ENCODE measurements at places on chromosomes 6 and 20.

- no peak for DNase-seq
These were observed 40.8 kb upstream of the BMP5 start for GRCh38 chr6:55916188-55916587.

- DNase-seq = no peak
These were observed 25.7 kb downstream of the PRPH2 start for GRCh38 chr6:42696526-42697267.

DNA sequence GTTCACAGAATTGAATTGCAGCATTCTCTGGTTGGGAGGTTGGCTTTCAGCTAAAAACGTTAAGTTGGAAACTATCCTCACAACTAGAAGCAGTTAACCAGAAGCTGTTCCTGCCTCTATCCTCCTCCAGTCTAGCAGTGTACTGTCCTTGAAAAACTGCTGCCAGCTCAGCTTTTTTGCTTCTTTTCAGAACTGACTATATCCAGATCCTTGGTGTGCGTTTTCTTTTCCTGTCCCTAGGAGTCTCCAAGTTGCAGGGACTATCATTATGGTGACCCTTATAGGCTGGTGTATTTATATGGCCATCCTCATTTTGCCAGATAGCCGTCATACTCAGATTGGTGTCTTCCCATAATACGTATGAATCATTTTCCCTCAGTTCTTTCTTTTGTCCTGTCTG is 5.5 kb downstream of the ITCH start:
- DNase-seq = no peak

DNA sequence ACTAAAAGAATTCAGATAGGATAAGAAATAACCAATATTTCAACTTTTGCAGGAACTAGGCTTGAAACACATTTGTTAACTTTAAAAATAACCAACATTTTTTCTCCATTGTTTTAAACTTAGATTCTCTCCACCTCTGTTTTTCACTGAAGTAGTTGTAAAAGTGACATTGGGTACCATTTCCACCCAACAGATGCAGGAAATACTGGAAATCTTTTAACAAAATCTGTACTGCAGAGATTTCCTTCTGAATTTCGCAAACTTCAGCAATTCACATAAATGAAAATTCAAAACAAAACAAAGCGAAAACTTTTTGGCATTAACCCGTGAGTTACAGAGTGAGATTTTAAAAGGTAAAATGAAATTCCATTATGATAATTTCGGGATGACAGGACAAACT is 731.7 kb downstream of the RFPL4B start:
- no peak for DNase-seq

- DNase-seq = no peak
These were observed 4.8 kb downstream of the CST5 start for GRCh38 chr20:23874747-23875146.

GRCh38 chr20:11429889-11430519 is 487.7 kb upstream of the BTBD3 start:
- DNase-seq = no peak

DNA sequence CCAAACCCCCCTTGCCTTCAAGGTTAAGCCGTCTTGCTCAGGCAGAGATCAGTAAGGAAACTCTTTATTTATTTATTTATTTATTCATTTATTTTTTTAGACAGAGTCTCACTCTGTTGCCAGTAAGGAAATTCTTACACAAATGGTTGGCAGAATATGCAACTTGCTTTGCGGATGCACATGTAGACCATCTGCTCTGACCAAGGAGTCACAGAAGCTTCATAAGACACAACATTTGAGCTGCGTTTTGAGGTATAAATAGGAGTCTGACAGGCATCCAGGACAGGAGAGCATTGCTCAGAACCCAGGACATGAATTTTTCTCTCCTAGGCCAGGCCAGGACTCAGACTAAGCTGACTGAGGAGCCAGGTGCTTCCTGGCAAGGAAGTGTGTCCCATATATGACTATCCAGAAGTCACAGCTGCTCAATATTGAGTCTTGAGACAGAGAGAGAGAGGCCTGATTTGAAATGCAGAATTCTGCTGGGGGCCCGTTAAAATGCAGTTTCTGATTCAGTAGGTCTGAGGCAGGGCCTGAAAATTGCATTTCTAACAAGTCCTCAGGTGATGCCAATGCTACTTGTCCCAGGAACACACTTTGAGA is 43.9 kb downstream of the HLA-A start:
- DNase-seq = no peak

DNA sequence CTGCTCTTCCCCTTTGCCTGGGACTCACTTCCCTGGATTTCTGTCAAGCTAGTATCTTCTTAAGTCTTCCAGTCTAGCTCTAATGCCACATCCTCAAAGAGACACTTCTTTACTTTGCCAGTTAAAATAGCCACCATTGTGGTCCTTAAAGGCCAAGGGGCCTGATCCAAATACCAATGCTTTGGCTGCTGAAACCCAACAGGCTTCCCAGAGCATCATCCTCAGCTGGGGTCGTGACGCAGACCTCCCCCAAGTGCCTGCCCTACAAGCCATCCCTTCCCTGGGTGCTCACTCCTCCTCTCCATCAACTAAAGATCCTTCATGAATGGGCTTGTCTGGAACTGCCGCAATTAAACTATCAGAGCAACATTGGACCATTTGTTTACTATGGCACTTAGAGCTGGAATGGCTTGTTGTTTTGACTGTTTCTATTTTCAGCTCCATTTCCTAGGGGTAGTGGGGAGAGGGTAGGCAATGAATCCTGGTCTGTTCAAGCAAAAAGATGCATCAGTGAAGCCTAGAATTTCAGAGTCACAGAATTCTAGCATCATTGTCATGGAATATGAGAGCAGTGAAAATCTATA is 79.6 kb upstream of the SIRPA start:
- no peak for DNase-seq

- DNase-seq = no peak
These were observed 387.8 kb upstream of the GJE1 start for GRCh38 chr6:141744971-141745370.

DNA sequence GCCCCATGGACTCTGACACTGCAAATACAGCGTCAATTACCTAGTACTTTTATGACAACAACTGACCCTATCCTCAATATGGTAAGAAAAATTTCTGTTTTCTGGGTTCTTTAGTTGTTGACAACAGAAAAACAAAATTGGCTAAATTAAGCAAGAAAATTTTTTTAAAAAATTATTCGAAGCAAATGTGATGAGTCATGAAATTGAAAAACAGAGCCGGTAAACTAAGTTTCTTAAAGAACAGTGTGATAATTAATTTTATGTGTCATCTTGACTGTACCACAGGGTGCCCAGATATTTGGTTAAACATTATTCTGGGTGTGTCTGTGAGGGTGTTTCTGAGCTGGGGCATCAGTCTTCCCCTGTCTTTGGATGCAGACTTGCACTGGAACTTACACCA is 107.6 kb upstream of the OPRM1 start:
- no peak for DNase-seq

DNA sequence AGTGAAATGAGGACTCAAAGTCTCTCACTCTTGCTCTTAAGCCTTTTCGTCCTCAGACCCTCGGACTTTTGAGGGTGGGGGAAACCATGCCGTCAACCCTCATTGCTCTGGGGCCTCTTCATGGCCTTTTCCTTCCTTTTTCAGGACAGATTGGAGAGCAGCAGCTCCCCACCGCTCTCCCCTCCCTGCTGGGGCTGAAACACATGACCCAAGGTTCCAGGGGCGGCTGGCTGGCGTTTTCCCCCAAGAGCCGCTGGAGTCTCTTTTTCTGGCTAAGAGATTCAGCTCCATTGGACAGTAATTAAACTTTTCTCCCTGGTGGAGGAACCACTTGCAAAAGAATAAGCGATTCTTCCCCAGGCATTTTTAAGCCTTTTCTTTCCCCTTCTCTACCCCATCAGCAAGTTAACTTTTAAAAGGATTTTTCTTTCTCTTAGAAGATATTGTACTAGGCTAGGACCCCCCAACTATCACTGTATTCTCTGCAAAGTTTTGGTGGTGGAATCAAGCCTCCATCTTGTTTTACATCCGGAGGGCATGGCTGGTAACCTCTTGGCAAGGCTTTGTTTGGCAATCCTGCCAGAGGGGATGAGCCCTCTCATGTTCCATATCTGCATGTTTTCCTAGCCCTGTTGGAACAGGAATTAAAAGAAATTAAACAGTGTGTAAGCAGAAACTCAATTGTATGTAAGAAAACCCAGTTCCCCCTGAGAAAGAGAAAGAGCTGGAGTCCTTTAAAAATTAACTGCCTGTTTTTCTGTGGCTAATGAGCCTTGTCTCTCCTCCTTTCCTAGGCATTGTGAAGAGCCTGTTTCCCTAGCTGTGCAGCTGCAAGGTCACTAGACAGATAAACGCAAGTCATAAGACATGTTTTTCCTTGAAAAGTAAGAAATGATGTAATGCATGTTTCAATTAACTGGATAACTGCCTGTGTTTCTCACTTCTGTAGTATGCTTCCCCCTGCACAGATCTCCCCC is 100.8 kb upstream of the GPR6 start:
- no peak for DNase-seq
